ENCODE measurements at places on chromosomes 1 and 21.

DNA sequence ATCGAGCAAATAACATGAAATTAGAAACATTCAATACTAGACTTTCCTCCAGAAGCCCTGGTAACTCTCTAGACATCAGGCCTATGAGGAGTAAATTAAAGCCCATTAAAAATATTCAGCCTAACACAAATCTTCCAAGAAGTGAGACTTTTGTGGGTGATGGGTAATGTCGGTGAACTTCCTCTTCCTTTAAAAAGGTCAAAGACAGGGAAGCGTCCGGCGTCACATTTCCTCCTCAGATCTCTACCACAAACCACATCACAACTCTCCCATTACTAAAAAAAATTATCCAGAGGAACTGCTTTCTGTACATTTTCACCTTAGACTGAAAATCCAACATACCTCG, 1.4 kb downstream of the EIF4G3 start:
- DNase-seq: peak; percentile 60

DNA sequence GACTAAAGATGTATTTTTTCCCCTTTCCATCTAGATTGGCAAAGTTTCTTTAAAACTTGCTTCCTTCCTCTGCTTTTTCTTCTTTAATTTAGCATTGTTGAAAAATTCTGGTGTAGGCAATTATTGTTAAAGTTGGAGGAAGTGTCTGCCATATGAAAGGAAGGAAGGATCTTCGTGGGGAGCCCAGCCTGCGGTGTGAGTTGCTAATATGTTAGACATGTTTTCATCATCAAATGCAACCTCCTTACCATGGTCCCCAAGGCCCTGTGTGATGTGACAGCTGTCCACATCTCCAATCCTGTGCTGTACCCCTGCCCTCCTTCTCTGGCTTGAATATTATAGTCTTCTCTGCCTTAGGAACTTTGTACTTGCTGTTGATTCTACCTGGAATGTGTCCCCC, 81.0 kb upstream of the ZBTB18 start:
- no peak for DNase-seq

- DNase-seq: peak; percentile 76
Measured at GRCh38 chr1:208159555-208160258, 84.5 kb downstream of the PLXNA2 start.

GRCh38 chr1:66112744-66113400, 320.2 kb downstream of the PDE4B start:
- DNase-seq: no peak

DNA sequence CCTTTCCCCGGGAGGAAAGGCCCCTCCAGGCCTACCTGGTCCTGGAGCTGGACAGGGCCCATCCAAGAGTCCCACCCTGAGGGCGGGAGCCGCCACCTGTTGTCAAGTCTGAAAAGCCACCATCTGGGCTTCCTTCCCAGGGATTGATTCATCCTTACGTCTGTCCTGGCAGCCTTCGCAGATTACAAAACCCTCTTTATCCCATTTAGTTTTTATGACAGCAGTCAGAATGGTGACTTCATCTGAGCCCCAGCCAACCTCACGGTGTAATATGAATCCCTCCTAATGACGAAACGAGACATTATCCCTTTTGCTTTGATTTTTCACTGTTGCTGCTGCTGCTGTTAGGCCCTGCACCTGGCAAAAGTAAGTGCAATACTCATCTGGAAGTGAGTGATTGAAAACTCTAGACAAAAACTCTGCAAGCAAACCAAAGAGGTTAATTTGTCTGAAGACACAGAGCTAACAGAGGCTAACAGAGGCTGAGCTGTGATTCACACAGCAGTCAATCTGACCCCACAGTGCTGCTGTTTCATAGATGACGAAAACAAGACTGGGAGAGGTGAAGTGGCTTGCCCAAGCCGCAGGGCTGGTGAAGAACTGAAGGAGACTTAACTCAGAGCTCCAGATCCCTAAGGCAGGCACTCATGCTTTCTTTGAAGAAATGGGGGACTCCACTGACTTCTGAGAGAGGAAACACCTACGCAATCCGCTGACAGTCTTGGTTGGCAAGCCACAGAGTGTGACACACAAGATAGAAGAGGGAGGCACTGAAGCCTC, 30.0 kb upstream of the S100A7 start:
- peak; percentile 58 for DNase-seq
